ENCODE measurements at places on chromosomes 12 and 14. TPM values are rescaled to one million over a fixed set of nuclear protein-coding genes. Genes with fewer than 3 reads are reported as not detected.

RASSF8 gene
- total RNA-seq: 0.28 TPM

DNA sequence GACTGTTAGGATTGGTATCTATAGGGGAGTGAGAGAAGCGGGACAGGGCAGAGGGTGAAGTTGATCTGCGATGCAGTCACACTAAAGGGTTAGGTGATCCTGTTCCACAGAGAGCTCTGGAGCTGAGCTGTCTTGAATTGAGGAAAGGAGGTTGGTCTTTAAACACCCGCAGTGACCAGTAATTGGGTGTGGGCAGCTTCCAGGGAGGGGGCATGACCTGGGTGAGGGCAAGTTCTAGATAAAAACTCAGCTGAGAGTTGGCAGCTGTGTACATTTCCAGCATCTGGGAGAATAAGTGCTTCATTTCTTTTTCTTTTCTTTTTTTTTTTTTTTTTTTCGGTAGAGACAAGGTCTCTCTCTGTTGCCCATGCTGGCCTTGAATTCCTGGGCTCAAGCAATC is 35.1 kb downstream of the RDH12 start:
- peaks cover 4% of the 10 kb centered on the region for H3K27me3 ChIP-seq
- no peaks in the 10 kb centered on the region for H3K4me1 ChIP-seq
- H3K36me3 ChIP-seq: no peaks in the 10 kb centered on the region
- H3K4me3 ChIP-seq: no peak overlapping the region
- DNase-seq: no peak

DNA sequence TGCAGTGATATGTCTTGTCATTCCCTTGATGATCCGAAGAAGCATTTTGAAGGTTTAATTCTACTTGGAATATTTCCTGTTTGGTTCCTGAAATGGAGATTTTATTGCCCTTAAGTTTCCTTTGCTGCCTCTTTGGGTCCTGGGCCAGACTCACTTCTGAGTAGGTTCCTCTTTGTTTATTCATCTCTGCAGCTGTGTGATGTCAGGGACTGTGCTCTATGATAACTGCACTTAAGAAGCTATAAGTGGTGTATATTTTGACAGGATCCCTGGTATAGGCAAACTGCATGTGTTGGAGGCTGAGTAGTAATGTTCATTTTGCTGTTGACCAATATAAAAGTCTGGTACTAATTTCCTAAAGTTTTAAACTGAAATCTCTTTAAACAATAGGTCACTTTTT is at the start of gene KLRC4:
Gene KLRC4 (minus strand): TSS at position 366 of the 400 bp plus-strand sequence. CDS start 182 bp downstream, at position 184.
- DNase-seq: no peak
- H3K27ac ChIP-seq: no peak within 1 kb of the TSS

DNA sequence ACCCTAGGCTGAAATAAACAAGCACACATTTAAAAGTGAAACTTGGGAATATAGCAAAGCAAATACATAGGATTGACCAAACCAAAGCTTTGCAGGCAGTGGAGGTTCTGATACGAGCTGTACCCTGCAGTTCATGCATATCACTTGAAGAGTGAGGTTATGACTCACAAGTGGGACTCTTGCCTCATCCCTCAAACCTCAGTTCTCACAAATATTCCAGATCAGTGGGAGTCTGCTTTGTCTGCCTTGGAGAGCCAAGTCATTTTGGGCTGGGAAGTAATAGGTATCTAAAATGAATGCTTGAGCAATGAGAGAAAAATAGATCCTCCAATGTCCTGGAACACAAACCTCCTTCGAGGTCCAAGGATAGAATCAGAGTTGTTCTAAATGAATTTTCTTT is 116.4 kb downstream of the LRIG3 start:
- H3K4me1 ChIP-seq: no peaks in the 10 kb centered on the region
- H3K27ac ChIP-seq: no peak overlapping the region
- H3K36me3 ChIP-seq: no peaks in the 10 kb centered on the region
- no peak overlapping the region for H3K4me3 ChIP-seq
- no peaks in the 10 kb centered on the region for H3K27me3 ChIP-seq

CACNA1C gene
- 0.14 TPM for total RNA-seq

GRCh38 chr12:26058308-26058707 is 66.5 kb downstream of the BHLHE41 start:
- no peak for DNase-seq
- no peaks in the 10 kb centered on the region for H3K4me1 ChIP-seq
- no peak overlapping the region for H3K4me3 ChIP-seq
- peaks cover 5% of the 10 kb centered on the region for H3K27me3 ChIP-seq
- no peak overlapping the region for H3K27ac ChIP-seq

GRCh38 chr12:72141381-72141780 is 130.8 kb upstream of the TRHDE start:
- H3K27me3 ChIP-seq: no peaks in the 10 kb centered on the region
- H3K36me3 ChIP-seq: no peaks in the 10 kb centered on the region
- no peak overlapping the region for H3K4me3 ChIP-seq
- H3K4me1 ChIP-seq: no peaks in the 10 kb centered on the region
- DNase-seq: no peak
- H3K27ac ChIP-seq: no peak overlapping the region

- H3K4me1 ChIP-seq: peaks cover 10% of the 10 kb centered on the region
- H3K4me3 ChIP-seq: no peak overlapping the region
- no peak overlapping the region for H3K27ac ChIP-seq
- no peaks in the 10 kb centered on the region for H3K27me3 ChIP-seq
- no peaks in the 10 kb centered on the region for H3K36me3 ChIP-seq
Measured at GRCh38 chr14:105329411-105330150, 15.0 kb downstream of the PACS2 start.

- H3K4me1 ChIP-seq: peaks cover 71% of the 10 kb centered on the region
- H3K27ac ChIP-seq: peak overlapping the region; percentile 84
- H3K27me3 ChIP-seq: no peaks in the 10 kb centered on the region
Measured at GRCh38 chr12:111428728-111429175, 23.0 kb downstream of the SH2B3 start.
